ENCODE measurements at places on chromosomes 4 and X.

DNA sequence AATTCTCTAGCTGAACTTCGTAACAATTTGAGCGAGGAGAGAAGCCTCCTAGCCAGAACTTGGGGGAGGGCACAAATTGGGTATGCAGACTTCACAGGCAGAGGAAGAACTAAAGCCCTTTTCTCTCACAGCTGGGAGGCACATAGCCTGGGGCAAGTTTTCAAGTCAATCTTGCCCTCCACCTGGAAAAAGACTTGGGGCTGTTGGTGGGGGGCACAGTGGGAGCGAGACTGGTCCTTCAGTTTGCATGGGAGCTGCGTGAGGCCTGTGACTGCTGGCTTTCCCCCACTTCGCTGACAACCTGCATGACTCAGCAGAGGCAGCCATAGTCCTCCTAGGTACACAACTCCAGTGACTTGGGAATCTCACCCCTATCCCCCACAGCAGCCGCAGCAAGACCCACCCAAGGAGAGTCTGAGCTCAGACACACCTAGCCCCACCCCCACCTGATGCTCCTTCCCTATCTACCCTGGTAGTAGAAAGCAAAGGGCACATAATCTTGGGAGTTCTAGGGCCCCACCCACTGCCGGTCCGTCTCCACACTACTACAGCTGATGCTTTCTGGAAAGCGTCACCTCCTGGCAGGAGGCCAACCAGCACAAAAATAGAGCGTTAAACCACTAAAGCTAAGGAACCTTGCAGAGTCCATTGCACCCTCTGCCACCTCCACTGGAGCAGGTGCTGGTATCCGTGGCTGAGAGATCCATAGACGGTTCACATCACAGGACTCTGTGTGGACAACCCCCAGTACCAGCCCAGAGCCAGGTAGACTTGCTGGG lies 160.8 kb downstream of the CBLL2 start:
- no peak overlapping the region for H3K27ac ChIP-seq
- no peak overlapping the region for H3K4me3 ChIP-seq
- no peaks in the 10 kb centered on the region for H3K36me3 ChIP-seq
- H3K27me3 ChIP-seq = no peaks in the 10 kb centered on the region
- no peak for DNase-seq
- H3K4me1 ChIP-seq = no peaks in the 10 kb centered on the region

GRCh38 chr4:37732526-37733186 lies 46.5 kb upstream of the RELL1 start:
- H3K4me1 ChIP-seq = no peaks in the 10 kb centered on the region
- H3K4me3 ChIP-seq = no peak overlapping the region
- H3K36me3 ChIP-seq = no peaks in the 10 kb centered on the region
- no peak for DNase-seq
- H3K27me3 ChIP-seq = no peaks in the 10 kb centered on the region

- H3K27ac ChIP-seq = no peak overlapping the region
- no peak for DNase-seq
- H3K4me1 ChIP-seq = no peaks in the 10 kb centered on the region
- H3K27me3 ChIP-seq = no peaks in the 10 kb centered on the region
- no peaks in the 10 kb centered on the region for H3K36me3 ChIP-seq
These were observed 27.0 kb downstream of the SLC10A6 start for GRCh38 chr4:86822136-86822535.

DNA sequence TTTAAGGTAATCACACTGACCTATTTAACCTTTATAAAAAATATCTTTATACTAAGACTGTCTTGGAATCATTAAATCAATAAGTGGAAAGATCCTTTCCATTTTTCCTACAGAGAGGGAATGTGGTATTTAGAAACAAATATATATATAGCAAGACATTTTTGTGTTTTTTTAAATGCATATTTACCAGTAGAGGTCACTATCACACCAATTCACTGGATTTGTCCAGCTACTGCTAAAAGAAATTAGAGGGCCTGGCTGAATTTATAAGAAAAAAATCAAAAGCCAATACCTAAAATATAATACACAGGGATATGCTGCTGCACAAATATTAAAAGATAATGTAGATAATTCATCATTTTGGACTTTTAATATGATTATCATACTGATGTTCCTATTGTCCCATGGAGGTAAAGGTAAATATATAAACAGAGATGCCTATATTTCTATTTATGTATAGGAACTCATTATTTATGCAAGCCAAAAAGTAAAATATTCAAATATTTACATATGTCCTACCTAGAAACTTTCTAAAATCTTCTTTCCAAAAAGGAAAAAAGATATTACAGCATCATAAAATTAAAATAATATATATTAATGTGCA lies 69.5 kb downstream of the PDE5A start:
- no peaks in the 10 kb centered on the region for H3K4me1 ChIP-seq
- peaks cover 10% of the 10 kb centered on the region for H3K36me3 ChIP-seq
- DNase-seq = no peak
- no peaks in the 10 kb centered on the region for H3K27me3 ChIP-seq
- no peak overlapping the region for H3K4me3 ChIP-seq
- no peak overlapping the region for H3K27ac ChIP-seq

- H3K4me1 ChIP-seq = no peaks in the 10 kb centered on the region
- no peaks in the 10 kb centered on the region for H3K27me3 ChIP-seq
- peaks cover 3% of the 10 kb centered on the region for H3K36me3 ChIP-seq
- no peak overlapping the region for H3K4me3 ChIP-seq
- no peak for DNase-seq
These were observed 567.8 kb upstream of the CPEB2 start for GRCh38 chr4:14434483-14434882.

DNA sequence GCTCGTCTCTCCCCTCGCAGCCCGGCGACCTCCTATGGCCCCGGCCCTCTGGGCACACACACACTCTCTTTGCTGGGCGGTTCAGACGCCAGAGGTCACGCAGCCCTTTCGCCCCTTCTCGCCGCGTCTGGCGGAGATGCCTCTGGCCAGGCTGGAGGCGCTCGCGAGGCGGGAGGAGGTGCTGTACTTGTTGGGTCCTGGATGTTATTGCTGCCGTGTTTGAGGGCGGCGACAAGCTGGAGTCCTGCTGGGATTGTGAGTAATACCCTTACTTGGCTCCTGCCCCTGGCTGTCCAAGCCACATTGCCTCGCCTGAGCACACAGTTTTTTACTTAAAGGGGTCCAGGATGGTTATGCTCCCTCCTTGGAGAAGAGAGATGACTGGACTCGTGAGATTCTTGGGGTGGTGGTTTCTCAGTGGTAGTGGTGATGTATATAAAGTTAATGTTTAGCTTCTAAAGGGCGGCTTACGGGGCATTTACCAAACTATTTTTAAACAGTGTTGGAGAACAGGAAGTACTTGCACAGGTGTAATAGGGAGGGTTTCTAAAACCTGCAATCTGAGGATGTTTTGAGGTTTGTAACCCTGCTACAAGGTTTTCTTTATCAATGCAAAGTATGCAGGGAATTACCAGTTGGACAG lies 572 bp downstream of the USP53 start:
- peak overlapping the region; percentile 95 for H3K4me3 ChIP-seq
- no peaks in the 10 kb centered on the region for H3K36me3 ChIP-seq
- H3K27ac ChIP-seq = peak overlapping the region; percentile 88
- peak; percentile 79 for DNase-seq
- H3K4me1 ChIP-seq = peaks cover 25% of the 10 kb centered on the region
- H3K27me3 ChIP-seq = peaks cover 10% of the 10 kb centered on the region

DNA sequence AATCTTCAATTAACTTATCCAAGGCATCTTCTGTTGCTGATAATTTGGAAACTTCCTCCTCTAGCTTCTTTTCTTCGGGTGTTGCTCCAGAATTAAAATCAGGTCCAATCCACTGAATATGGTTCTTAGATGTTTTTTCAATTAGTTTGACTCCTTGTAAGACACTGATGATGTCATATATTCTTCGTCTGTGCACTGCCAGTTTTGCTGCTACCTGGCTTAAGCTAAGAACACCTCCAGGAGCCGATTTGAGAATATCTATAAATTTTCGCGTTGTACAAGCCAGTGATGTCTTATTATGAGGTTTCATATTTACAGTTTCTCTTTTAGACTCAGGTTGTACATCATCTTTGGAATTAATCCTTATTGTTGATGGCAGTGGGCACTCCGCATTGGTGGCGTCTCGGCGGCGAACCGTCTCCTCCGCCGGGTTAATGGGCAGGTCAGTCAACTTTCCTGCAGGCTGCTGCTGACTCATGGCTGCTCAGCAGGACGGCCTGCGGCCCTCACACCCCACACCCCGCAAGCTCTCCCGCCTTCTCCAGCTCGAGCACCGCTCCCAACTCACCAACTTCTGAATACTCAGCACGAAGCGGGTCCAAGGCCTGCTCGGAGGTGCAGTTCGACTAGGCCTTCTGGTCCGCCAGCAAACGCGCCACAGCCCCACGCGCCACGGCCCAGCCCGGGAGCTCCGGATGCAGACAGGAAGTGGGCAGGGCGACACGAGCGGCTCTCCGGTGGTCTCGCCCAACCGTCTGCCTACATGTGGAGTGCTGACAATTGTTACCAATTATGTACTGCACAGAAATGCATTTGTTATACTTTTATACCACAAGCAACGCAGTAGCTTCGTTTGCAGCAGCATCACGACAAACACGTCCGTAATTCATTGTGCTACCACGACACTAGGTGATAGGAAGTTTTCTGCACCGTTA lies 49.2 kb upstream of the FHL1 start:
- H3K4me3 ChIP-seq = no peak overlapping the region
- DNase-seq = no peak
- peaks cover 3% of the 10 kb centered on the region for H3K4me1 ChIP-seq
- H3K36me3 ChIP-seq = no peaks in the 10 kb centered on the region

DNA sequence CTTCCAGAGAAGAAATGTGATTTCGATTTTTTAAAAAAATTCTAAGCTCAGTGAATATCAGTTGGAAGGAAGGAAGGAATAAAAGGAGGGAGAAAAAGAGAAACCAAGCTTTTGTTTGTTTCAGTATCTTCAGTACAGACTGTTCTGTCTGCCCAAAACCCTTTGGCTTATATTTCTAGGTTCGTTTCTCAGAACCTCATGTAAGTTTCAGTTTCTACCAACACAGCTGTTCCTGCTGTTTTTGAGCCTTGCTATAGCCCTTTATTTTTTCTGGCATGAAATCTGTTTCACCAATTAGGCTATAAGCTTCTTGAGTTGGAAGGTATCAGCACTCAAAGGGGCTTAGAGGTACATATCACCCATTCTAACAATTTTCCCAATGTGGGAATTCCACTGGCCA lies 157.9 kb downstream of the GBA3 start:
- no peaks in the 10 kb centered on the region for H3K4me1 ChIP-seq
- no peaks in the 10 kb centered on the region for H3K36me3 ChIP-seq
- H3K4me3 ChIP-seq = no peak overlapping the region
- H3K27me3 ChIP-seq = no peaks in the 10 kb centered on the region
